Bronchial epithelial cell (primary cell): ENCODE measurements at places on chromosomes 2 and 18.
A peak's percentile ranks its signal among the peaks of the same experiment; 100 is the strongest.

DNA sequence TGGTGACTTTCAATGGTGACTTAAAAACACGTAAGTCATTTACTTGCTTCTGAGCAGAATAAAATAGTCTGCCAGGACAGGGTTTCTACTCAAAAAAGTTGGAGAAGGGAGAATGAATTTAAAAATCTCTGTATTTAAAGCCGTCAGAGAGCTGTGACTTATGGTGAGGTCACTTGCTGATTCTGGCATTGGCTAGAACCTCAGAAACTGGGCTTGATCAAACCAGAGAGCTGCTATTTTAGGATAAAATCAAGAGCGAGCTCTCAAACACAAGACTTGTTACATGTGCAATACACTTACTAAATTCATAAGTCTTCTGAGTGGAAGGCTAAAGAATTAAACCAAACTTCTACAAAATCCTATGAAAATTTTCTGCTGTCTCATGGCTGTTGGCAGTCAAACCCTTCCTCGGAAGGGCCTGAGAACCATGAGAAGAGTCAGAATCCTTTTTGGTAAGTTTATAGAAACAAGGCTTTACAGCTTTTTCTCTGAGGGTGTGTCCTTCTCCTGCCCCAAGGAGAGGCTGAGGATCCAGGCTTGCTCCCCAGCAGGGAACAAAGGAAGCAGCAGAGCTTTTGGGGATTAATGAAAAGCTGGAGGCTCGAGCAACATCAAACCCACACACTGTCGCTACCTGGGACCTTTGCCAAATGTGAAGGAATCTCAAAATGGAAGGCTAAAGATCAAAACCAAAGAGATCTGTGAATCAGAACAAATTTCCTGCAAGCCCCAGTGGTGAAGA, 816.4 kb downstream of the SOCS6 start:
- no peak for DNase-seq

GRCh38 chr2:16198166-16198912, 258.0 kb downstream of the MYCN start:
- DNase-seq: no peak

- peak; percentile 31 for DNase-seq
Observed at GRCh38 chr2:232931636-232932035, 61.6 kb downstream of the SNORC start.

DNA sequence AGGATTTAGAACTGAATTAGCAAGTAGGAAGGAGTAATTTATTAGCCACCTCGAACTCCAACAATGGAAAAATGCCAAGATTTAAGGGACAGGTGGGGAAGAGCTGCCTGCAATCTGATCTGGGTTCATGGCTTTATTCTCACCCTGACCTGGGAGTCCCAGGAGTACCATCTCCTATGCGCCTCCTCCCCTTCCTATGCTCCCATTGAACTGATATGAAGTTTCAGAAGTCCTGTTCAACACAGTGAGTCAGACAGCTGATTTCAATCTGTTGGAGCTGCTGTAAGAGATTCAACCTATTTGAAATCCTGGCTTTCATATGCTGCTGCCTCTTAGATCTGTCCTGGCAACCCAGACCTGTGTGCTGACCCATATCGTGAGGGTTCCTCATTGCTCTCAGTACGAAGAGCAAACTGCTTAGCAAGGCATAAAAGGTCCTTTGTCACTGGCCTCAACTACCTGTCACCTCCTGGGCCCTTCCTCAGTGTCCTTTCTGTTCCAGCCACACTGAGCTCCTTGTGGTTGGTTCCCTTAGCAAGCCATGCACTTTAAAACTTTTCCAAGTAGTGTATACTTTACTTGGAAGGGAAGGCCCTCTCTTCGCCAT, 15.9 kb upstream of the CD28 start:
- DNase-seq: peak; percentile 19

GRCh38 chr2:213627054-213627710, 342.9 kb downstream of the SPAG16 start:
- no peak for DNase-seq

DNA sequence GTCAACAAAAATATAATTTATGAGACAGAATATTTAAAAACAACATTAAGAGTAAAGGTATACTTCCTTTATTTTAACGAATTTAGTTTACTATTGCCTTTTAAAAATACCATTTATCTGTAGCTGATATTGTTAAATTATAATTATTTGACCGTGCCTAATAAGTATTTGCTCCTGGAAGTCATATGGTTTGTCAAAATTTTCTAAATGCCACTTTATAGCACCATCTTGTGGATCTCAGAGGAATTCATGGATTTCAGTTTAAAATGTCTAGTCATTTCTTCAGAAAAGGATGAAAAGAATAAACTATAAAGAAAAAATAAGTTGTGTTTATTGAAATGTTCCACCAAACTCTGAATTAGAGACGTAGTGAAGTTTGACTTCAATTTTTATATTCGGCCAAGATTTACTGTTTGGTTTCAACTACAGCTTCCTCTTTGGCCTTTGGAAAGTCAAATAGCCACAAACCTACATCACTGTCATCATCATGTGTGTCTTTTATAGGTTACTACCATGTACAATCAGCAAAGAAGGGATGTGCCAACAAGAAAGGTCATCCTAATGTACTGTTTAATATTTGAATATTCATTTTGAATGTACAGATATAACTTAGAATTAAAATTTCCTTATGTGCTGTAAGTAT, 10.3 kb upstream of the FTCDNL1 start:
- peak; percentile 48 for DNase-seq

GRCh38 chr2:196415384-196415783, 224.1 kb upstream of the CCDC150 start:
- DNase-seq: no peak

DNA sequence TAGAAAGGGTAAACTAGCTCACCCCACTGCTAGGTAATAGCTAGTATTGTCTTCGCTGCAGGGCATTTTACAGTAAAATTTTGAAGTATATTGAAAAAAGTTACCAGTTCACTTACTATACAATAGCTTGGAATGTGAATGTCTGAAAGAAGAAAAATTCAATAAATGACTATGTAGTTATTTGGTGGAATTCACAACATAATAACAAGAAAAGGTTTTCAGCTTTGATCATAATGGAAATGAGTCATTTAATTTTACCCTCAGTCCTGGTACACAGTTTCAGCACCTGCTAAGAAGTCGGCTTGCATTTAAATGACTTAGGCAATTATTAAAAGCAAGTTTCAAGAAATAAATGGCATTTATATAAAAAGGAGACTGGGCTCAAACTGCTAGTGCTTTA, 90.4 kb downstream of the NUP35 start:
- no peak for DNase-seq

- no peak for DNase-seq
Observed at GRCh38 chr18:25420077-25420825, 68.3 kb upstream of the ZNF521 start.

DNA sequence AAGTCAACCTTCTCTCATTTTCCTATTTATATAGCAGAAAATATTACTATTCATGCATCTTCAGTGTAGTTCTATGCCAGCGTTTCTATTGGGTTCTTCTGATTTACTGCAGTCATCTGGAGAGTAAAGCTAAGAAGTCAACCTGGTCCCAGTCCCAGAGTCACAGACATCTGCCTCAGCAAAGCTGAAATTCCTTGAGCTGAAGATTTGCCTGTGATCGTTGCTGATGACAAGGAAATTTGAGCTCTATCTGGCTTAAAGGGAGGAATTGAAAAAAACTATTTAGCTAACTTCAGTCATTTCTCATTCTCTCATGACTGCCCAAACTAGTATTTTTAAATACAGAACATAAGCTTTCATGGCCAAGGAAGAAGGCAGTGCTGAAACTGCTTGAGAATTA, 45.7 kb downstream of the RND3 start:
- no peak for DNase-seq

GRCh38 chr2:199092419-199092818, 365.3 kb downstream of the SATB2 start:
- no peak for DNase-seq

DNA sequence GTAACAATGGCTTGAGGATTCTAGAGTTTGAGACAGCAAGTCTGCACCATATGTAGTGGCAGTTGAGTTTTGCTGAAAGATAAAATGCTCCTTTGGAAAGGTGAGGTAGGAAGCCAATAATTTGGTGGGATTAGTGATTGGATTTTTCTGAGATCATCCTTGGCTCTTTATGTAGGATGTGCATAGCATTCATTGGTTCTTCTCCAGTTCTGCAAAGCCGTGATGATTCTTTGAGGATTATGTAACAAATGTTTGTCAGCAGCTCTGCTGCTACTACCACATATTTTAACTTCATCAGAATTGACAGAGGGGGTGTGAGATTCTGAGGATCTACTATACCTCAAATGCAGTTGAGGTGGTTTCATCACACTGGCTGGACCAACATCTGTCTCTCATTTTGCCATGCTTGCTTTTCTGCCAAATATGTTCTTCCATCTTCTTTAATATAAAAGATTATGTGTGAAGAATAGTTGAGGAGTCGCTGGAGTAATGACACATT, 188.9 kb upstream of the RASGRP3 start:
- no peak for DNase-seq

DNA sequence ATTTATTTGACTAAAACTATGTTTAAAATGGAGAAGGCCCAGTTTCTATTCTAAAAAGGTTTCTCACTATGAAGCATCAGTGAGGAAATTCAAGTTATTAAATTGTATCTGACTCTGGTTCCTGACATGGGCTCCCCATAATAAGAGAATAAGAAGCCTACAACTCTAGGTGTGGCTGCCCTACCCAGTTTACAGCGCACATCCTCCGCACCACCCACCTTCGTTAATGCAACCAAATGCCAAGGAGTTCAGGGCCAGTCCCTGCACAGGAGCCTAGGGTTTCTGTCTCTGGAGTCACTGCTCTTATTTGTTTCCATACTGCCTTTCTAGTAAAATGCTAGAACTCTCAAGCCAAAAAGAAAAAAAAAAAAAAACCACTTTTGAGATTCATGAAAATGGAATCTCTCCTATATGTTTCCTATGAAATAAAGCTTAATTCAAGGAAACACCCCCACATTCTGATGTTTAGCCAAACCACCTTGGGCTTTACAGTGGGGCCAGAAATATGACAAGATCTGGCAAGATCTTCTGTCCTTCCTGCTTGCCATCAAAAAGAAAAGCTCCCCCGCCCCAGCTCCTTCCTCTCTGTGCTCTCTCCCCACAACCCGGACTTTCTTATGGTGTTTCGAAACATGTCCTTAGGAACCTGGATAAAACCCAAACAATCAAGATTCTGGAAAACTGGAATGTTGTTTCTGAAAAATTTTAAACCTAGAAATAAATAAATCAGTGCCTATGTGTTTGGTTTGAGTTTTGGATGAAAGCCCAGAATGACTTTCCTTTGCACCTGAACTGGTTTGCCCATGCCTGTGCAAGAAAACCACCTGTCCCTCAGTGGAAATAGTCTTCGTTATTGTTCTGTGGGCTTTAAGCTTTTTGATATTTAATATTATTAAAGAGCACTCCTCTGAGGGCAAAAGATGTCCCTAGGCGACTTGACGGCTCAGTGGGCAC, 136.7 kb downstream of the SP3 start:
- peak; percentile 43 for DNase-seq

GRCh38 chr2:161913865-161914264, 160.2 kb downstream of the DPP4 start:
- peak; percentile 92 for DNase-seq

GRCh38 chr2:53211201-53211774, 556.3 kb upstream of the CHAC2 start:
- no peak for DNase-seq

DNA sequence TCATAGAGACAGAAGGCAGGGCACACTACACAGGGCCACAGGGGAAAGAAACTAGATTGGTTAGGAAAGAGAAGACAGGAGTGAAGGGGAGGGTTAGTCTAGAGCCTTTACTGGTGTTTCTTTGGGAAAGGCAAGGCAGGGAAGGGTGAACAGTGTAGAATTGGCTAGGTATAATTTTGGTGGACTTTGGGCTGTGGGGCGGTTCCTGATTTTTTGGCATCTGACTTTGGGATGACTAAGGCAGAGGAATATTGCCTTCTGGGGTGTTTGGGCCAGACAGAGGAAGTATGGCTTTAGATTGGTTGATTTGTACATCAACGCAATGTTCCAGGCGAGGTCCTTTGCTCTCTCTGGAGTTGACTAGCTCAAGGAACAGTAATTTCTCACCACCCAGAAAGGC, 534.8 kb downstream of the DCC start:
- no peak for DNase-seq

DNA sequence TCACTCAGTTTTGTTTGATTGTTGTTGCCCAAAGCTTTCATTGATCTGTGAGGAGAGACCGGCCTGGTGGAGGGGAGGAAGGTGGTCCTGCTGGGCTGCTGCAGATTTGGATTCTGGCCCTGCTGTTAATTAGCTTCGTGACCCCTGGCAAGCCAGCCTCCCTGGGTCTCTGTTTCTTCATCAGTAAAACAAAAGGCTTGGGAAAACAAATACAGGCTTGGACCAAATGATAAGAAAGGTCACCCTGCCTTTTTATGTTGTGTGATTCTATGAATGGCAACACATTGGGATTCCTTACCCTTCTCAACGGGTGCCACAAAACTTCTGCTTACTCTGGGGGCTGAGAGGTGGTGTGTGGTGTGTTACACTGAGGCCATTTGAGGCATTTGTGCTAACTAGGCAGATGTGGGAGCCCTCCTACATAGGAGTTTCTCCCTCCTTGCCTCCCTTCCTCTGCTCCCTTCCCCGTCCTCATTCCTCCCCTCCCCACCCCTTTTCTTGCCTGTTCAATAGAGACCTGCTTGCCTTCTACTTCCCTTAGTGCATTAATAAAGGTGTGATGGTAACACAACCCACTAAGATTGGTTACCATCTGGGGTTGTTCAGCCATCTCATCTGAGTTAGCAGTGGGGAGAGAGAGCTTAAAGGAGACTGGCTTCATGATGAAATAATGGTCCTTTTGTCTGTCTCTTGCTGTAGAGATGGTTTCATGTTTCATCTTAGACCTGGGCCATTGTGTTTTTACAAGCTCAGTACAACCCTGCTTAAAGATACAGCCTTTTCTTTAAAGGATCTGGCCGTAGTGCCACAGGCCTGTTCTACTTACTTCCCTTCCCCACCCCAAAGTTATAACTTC, 96.2 kb downstream of the TANC1 start:
- DNase-seq: peak; percentile 42

DNA sequence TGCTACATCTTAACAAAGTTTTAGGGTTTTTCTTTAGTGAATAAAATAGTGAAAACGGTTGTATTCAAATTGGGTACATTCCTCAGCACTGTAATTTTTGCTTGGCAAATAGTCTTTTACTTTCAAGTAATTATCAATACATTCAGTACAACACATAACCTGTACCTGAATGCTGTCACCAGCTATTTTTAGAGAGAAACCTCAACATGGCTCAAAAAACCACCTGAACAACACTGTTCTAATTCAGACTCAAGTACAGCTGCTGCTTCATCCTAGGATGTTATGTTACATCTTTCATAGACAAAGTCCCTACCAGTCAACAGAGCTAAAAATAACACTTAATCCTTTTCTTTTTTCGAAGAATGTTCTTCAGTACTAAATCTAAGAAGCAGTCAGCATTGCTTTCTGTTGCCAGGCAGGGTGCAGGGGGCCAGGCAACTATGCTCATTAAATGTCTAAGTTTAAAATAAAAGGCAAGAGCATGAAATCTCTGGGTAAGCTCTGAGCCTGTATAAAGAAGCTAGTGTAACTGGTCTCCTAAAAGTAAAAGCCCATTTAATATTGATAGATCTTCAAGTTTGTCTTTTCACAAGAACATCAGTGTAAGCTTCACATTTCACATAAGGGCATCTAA, 20.5 kb downstream of the PDIA6 start:
- no peak for DNase-seq

- no peak for DNase-seq
Observed at GRCh38 chr2:946073-946948, 4.3 kb upstream of the SNTG2 start.
